ENCODE measurements at places on chromosomes 16 and 17. TPM values are rescaled to one million over a fixed set of nuclear protein-coding genes. Genes with fewer than 3 reads are reported as not detected.

Gene SCARF1
- total RNA-seq, result 2.1 TPM

Gene ST6GALNAC2
- 0.24 TPM for total RNA-seq

Gene KRTAP9-2
- not detected for total RNA-seq

Gene TBC1D3H
- not detected for total RNA-seq

Gene DNAAF8
- total RNA-seq, result 0.74 TPM

Gene HS3ST3A1
- total RNA-seq, result 22.1 TPM

Gene KRTAP1-1
- total RNA-seq, result 1.5 TPM

Gene USH1G
- not detected for total RNA-seq

Gene HBA1
- not detected for total RNA-seq

Gene TUBG1
- 54.3 TPM for total RNA-seq

Gene TBC1D3I
- not detected for total RNA-seq

Gene BOLA2
- total RNA-seq, result 57.3 TPM

Gene PABPN1L
- total RNA-seq, result not detected

Gene TEX14
- not detected for total RNA-seq

Gene KRTAP4-8
- total RNA-seq, result not detected

Gene TSPAN10
- total RNA-seq, result 4.5 TPM

Gene MPP2
- total RNA-seq, result 1.1 TPM

Gene SLC16A13
- 0.34 TPM for total RNA-seq

Gene ALDH3A1
- total RNA-seq, result not detected

Gene NLRC3
- 0.06 TPM for total RNA-seq

Gene GNAO1
- total RNA-seq, result 3.0 TPM

Gene KCNG4
- total RNA-seq, result not detected

Gene USP43
- total RNA-seq, result 1.7 TPM

Gene MARVELD3
- 0.11 TPM for total RNA-seq

Gene TOX3
- total RNA-seq, result not detected

Gene SOX15
- not detected for total RNA-seq

Gene KCTD19
- 0.33 TPM for total RNA-seq

Gene ABCA6
- total RNA-seq, result 0.03 TPM

Gene OR2C1
- total RNA-seq, result not detected
